ENCODE measurements at places on chromosomes 4 and X. TPM values are rescaled to one million over a fixed set of nuclear protein-coding genes. Genes with fewer than 3 reads are reported as not detected.

RNF212 gene
- 1.0 TPM for total RNA-seq

LUZP4 gene
- not detected for total RNA-seq

STOX2 gene
- not detected for total RNA-seq

GAGE2A gene
- not detected for total RNA-seq

KLHL4 gene
- total RNA-seq = not detected

GABRG1 gene
- total RNA-seq = not detected

CENPVL2 gene
- not detected for total RNA-seq

SRPX2 gene
- total RNA-seq = not detected

ENPP6 gene
- total RNA-seq = 4.1 TPM

SGMS2 gene
- 0.05 TPM for total RNA-seq

IRS4 gene
- not detected for total RNA-seq

Measured in activated naive CD4-positive, alpha-beta T cell treated with anti-CD3 and anti-CD28 coated beads, Interleukin-2, amount 10 ng/mL, durations not matched to agents 5 hours and 36 hours (primary cell).